ENCODE measurements at places on chromosomes 4 and X.

DNA sequence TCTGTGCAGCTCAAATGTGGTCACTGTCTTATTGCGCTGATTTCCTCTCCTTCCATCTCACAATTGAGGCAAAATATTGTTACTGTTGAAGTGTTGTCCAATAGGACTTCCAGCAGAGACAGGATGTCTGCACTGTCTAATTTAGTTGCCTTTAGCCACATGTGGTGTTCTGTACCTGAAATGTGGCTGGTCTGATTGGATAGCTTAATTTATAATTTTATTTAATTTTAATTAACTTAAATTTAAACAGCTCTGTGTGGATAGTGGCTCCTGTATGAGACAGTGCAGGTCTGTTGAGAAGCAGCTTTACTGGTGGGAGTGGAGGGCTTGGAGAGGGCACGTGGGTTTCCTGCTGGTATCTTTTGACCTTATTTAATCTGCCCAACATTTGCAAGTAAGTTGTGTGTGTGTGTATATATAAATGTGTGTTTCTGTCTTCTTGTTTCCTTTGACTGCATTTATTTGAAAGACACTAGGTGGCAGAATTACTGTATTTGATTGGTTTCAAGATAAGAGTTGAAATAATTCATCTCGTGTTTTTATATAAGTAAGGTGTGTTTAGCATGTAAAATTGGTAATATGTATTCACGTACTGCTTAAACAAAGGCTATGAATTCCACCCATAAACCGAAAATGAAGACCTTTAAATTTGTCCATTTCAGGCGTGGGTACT is 55.3 kb upstream of the MSANTD1 start:
- peak; percentile 17 for DNase-seq

DNA sequence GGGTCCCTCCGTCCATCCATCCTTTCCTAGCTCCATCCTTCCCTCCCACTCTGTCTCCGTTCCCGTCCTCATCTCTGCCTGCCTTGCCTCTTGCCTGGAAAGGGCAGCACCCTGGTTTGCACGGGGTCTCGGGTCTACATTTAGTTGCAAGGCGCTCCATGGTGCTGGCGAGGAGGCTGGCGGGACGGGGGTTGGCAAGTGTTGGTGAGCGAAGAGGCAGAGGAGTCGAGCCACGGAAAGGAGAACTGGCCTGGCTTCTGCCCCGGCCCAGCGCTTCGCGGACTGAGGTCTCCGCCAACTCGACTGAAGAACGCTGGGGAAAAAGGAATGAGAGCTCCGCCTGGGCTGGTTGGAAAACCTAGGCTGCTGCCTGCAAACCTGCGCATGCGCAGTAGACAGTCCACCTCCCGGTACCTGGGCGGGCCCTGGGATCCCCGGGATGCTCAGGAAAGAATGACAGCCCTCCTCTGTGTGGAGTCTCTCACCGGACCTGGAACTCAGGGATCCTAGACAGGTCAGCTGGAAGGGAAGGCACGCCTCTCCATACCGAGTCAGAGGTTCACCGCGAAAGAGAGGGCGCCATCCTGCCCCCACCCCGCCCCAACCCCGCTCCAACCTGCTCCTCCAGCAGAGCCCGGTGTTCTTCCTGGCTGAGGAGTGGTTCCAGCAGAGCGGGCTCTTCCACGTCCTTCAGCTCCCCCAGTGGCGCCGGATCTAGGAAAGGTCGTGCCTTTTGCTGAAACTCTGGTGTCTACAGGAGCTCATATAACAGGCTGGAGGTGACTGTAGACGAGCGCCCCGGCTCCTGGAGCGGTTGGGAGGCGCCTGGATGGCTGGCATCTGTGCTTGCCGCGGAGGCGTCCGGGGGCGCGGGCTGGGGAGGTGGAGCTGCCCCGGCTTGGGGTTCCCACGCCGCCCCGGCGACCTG is 6.0 kb downstream of the FRG2 start:
- peak; percentile 23 for DNase-seq

DNA sequence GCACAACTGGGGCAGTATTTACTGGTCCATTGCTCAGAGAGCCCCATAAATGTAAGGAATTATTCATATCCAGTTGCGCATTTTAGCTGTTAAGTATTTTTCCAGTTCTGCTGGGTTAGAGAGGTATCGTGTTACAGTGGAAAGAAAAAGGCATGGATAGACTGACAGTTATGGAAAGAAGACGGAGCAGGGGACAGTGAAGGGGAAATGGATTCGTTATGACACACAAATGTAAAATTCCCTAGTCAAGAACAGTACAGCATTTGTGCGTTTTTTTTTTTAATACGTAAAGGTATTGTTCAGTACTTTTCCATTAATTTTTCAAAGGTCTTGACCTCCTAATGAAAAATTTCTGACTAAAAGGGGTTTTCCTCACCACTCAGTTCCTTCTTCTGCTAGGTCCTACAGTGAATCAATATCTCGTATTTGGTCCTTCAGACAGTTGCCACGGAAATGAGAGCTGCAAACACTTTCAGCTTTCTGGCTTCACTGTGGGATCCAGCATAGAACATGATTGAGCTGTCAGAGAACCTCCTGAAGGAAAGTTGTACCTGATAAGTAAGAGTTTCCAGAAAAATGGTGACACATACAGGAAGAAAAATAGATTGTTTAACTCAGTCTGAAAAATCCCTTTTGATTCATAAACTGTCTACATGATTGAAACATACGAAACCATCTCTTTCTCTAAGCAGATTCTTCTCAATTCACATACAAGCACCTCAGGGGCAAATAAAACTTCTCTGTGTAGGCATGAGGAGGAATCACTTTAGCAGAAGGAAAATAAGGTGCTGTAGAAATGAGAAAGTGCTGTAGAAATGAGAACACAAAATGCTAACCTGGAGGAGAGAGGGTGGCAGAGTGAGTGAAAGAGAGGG is 21.8 kb upstream of the BBS12 start:
- peak; percentile 23 for DNase-seq

DNA sequence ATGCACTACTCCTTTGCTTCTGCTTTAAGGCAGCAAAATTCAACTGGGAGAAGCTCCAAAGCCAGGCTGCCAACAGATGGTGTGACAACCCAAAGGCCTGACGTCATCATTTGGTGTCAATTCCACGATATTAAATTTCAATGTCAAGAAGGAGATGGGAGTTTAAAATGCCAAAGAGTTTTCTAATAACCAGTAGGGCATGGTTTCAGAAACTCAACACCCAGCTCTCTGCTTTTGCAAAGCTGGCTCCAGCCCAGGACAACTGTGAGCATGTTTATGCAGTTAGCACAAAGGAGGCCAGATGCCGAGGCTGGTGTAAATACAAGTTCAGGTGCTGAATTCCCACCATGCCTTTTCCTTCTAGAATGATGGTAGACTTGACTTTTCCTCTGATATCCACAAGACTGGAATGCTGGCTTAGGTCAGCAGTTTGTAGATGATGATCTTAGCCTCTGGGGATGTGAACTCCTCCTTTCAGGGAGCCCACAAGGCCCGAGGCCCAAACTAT is 67.3 kb downstream of the AFAP1 start:
- peak; percentile 95 for DNase-seq

GRCh38 chr4:13681570-13681969 is 54.0 kb upstream of the BOD1L1 start:
- DNase-seq = no peak

DNA sequence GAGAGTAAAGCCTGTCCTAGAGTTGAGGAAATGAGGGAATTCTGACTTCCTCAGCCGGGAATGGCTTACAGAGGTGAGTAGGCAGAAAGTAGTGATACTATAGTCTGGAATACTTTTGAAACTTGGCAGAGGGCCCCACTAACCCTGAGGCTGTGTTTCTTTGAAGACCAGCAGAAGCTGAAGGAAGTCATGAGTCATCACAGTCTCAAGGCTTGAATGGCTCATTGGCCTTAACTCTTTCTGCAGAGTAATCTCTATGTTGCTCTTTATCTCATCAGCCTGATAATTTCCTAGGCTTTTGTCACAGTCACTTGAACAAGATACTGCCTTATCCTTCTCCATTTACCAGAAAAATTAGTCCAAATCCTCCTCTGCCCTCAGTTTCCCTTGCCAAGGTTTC is 80.8 kb downstream of the ANKRD50 start:
- DNase-seq = peak; percentile 97

DNA sequence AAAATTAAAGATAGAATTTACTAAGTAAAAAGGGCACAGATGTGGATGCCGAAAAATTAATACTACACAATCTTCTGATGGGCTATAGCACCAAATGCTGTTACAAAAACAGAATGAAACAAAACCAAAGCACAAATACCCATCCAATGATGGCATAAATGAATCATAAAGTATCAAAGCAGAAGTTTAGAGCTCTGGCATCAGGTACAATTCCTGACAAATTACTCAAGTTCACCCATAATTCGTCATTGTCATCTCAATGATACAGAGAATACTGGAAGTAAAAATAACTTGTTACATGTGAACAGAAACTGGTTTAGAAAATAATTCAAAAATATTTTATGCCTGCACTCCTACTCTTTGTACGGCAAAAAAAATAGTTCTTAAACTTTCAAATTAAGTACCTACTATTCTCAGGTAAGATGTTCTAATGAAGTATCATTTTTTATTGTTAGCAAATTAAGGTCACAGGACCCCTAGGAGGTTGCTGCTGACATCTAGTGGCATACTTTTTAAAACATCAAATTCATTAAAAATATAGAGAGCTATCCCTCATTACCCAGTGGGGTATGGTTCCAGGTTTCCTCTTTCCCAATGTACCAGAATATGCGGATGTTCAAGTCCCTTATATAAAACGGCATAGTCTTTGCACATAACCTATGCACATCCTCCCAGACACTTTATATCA is 126.1 kb downstream of the INPP4B start:
- peak; percentile 33 for DNase-seq

- DNase-seq = no peak
Measured at GRCh38 chr4:151267822-151268535, 9.0 kb upstream of the PRSS48 start.

- no peak for DNase-seq
Measured at GRCh38 chr4:181418496-181418895, 824.7 kb upstream of the TENM3 start.

DNA sequence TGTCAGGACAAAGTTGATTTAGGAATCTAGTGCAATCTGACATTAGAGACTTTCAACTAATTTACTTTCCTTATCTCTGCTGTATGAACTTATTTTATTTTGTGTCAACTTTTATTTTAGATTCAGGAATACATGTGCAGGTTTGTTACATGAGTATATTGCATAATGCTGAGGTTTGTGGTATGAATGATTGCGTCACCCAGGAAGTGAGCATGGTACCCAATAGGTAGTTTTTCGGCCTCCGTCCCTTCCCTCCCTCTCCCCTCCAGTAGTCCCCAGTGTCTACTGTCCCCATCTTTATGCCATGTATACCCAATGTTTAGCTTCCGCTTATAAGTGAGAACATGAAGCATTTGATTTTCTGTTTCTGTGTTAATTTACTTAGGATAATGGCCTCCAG is 68.7 kb upstream of the TEX13D start:
- no peak for DNase-seq

DNA sequence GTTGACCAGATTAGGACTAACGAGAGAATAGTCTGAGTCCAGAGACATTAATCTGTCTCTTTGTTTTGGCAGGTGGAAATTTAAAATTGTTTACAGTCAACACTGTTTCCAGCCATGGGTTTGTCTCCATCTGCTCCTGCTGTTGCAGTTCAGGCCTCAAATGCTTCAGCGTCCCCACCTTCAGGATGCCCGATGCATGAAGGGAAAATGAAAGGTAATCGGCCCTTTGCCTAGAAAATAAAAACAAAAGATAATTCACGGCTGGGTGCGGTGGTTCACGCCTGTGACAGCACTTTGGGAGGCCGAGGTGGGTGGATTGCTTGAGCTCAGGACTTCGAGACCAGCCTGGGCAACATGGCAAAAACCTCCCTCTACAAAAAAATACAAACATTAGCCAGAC is 815 bp downstream of the HCCS start:
- DNase-seq = no peak

DNA sequence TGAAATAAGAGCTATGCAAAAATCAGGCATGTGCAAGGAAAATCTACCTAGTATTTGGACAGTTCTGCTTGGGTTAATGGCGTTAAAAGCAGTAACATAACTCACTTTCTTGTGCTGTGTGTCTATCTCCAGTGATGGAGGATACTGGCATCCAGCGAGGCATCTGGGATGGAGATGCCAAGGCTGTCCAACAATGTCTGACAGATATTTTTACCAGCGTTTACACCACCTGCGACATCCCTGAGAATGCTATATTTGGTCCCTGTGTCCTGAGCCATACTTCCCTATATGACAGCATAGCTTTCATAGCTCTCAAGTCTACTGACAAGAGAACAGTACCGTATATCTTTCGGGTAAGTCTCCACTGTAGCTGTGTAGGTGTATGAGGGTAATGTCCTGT is 2.6 kb downstream of the PRDM8 start:
- no peak for DNase-seq

DNA sequence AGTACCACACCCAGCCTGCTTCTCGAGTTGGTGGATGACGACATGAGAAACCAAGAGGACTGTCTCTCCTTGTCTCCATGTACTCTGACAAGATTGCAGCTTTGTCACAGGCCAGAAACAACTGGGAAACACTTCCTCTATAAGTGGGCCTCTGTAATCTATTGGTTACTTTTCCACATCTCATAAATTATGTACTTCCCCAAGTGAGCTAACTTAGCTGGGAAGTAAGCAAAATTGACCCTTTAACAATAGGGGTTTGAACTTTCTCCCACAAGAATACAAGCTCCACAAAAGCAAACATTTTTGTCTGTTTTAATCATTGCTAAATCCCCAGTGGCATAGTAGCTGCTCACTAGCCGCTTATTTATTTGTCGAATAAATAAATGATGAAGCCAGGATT is 14.1 kb upstream of the USO1 start:
- peak; percentile 18 for DNase-seq

DNA sequence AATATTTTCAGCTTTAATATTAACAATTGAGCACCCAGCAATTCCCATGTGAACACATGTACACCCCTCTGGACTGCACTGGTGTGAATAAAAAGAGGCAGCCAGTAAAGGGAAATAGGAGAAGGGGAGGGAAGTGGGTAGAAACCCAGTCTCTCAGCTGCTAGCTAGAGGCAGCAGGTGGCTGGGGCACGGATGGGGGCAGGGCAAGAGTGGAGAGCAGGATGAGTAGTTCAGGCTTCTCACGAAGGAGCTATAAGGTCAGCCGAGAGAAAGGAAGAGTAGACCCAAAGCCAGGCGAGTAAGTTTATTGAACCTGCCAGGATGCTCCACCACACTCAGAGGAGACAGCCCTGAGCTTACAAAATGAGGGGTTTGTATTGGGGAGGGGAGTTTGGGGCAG is 184.8 kb upstream of the MTMR8 start:
- no peak for DNase-seq

DNA sequence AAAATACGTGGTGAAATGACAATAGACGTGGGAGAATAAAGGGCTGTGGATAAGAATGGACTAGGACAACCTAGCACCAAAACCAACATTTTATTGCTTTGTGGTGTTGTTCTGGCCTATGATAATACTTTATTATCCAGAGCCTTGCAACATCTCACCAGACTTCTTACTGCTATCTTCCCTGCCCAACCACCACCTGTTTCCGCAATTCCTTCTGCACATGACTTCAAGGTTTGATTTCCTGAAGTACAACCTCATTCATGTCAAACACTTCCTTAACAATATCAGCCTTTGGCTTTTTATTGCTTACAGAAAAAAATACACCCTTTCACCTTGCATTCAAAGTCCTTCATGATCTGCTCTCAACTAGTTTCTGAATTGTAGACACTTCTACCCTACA is 84.8 kb downstream of the RTL3 start:
- no peak for DNase-seq

GRCh38 chrX:146243041-146243440 is 425.4 kb downstream of the SLITRK2 start:
- DNase-seq = no peak

GRCh38 chr4:124483048-124483906 is 229.3 kb downstream of the ANKRD50 start:
- no peak for DNase-seq

- no peak for DNase-seq
Measured at GRCh38 chr4:138941037-138941436, 74.5 kb upstream of the NOCT start.

- peak; percentile 84 for DNase-seq
Measured at GRCh38 chr4:26372525-26373172, 51.8 kb downstream of the RBPJ start.
